ENCODE measurements at places on chromosomes 2 and 18. TPM values are rescaled to one million over a fixed set of nuclear protein-coding genes. Genes with fewer than 3 reads are reported as not detected.

The STPG4 gene
- 0.64 TPM for total RNA-seq

The NR4A2 gene
- total RNA-seq: 1.3 TPM

The MALL gene
- total RNA-seq: 0.36 TPM

The FRZB gene
- 0.67 TPM for total RNA-seq

The KIF1A gene
- 20.3 TPM for total RNA-seq

The SERPINB4 gene
- total RNA-seq: not detected

The MOCOS gene
- total RNA-seq: 1.9 TPM

DNA sequence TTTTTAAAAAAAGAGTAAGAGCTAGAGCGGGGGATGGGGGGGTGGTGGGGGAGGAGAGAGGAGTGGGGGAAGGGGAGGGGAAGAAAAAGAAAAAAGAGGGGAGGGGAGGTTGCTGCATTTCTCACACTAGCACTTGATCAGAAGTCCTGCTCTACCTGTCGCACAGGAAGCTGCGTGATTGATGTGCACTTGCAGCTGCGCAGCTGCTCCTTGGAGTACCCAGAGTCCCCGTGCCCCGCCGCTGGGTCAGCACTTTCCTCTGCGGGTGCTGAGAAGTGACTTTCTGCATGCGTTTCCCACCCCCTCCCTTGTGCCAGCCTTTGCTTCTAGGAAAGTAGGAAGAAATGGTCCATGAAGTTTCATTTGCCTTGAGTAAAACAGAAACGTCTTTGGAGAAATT lies 297.3 kb downstream of the ETAA1 start:
- no peak for DNase-seq
- H3K27ac ChIP-seq: no peak overlapping the region
- H3K4me3 ChIP-seq: no peak overlapping the region
- H3K36me3 ChIP-seq: no peaks in the 10 kb centered on the region
- no peaks in the 10 kb centered on the region for H3K4me1 ChIP-seq
- no peaks in the 10 kb centered on the region for H3K27me3 ChIP-seq

- H3K4me1 ChIP-seq: no peaks in the 10 kb centered on the region
- H3K27ac ChIP-seq: no peak overlapping the region
- no peaks in the 10 kb centered on the region for H3K27me3 ChIP-seq
- DNase-seq: no peak
These were observed 372.9 kb downstream of the ARL6IP6 start for GRCh38 chr2:153091344-153091743.

DNA sequence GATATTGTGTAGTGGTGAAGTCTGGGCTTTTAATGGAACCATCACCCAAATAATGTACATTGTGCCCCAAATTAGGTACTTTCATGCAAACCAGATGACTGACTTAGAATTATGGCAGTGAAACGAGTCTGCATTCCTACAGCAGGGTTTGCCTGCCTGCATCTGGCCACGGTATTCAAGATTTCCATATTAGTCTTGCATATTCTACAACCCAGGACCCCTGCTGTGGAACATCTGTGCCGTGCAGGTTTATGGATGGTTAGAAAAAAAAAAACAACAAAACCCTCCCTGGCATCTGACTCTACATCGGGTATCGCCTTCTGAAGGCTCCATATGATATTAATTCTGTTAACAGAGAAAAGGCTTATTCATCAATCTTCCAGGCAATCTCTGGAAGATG lies 394.8 kb downstream of the DCDC2C start:
- DNase-seq: no peak
- no peak overlapping the region for H3K4me3 ChIP-seq
- H3K27me3 ChIP-seq: no peaks in the 10 kb centered on the region
- no peaks in the 10 kb centered on the region for H3K4me1 ChIP-seq

DNA sequence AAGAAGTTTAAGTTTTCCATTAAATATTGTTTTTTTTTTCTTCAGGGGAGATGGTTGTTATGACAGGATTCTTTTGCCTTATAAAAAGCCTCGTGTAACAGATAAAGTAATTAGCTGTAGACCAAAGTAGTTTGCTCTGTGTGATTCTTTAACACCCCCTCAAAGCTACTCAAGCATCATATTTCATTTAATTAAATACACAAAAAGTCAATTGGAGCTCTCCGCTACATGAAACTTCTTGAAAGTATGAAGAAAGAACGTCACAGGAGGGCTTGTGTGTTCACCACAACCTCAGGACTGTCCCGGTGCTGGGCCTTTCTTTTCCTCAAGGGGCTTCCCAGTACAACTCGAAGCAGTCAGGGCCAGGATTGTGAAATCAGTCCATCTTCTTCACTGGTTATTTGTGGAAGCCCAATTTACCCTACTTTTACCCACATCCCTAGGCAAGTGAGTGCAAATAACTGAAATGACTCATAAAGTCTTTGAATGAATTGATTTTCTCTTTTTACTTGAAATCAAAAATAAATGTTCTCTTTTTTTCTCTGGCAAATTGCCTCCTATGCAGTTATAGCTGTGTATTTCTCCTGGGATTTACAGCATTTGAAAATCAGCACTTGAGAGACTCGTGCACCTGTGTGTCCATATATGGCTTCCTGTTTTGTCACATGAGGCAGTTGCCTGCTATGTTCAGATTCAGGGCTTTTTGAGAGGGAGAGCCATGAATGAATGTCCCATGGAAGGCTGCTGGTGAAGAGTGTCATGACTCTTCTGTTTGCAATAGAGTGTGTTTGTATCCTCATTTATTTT lies 48.6 kb downstream of the LINC00305 start:
- no peak overlapping the region for H3K27ac ChIP-seq
- DNase-seq: no peak
- H3K4me1 ChIP-seq: no peaks in the 10 kb centered on the region
- H3K27me3 ChIP-seq: no peaks in the 10 kb centered on the region
- H3K4me3 ChIP-seq: no peak overlapping the region
- H3K36me3 ChIP-seq: no peaks in the 10 kb centered on the region

DNA sequence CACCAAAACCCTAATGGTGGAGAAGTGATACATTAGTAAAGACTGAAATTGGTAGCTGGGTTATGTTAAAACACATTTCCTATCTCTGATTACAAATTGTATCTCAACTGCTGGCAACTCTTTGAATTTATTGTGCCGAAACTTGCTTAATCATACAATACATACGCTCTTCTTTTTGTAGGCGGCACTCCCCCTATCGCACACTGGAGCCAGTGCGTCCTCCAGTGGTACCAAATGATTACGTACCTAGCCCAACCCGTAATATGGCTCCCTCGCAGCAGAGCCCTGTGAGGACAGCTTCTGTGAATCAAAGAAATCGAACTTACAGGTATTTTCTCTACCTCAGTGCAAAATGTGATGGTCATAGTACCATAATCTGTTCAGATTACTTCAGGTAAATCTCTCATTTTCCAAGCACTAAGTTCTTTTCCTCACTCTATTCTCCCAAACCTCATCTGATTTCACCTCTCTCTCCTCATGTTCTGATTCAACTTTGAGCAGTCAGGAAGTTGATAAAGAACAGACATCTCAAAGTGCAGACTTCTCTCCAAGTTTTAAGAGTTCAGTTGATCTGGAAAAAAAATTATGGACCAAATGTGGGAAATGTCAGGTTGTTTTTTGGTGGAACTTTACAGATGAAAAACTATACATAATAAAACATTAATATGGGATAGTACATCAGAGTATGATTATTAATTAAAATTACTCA lies 66.5 kb downstream of the ABI2 start:
- no peak for DNase-seq
- H3K4me1 ChIP-seq: no peaks in the 10 kb centered on the region
- no peaks in the 10 kb centered on the region for H3K27me3 ChIP-seq
- H3K36me3 ChIP-seq: peaks cover 5% of the 10 kb centered on the region
- H3K27ac ChIP-seq: no peak overlapping the region
- H3K4me3 ChIP-seq: no peak overlapping the region

GRCh38 chr2:120161190-120161589 lies 62.0 kb downstream of the TMEM185B start:
- no peak overlapping the region for H3K4me3 ChIP-seq
- no peak overlapping the region for H3K27ac ChIP-seq
- H3K4me1 ChIP-seq: no peaks in the 10 kb centered on the region
- H3K27me3 ChIP-seq: no peaks in the 10 kb centered on the region
- no peaks in the 10 kb centered on the region for H3K36me3 ChIP-seq

DNA sequence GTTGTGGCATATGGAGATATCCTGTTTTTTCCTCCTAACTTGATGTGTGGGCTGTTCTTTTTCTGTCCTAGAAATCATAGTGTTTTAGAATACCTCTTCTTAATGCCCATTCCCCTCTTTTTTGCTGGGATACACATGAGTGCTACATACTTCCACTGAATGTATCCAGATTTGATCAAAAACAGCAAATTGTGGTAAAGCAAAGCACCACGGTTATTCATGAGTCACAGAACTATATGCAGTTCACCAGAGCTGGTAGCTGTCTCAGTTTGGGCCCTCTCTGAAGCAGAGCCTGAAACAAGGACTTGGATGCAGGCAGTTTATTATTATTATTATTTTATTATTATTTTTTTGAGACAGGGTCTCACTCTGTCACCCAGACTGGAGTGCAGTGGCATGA lies 69.9 kb upstream of the CTLA4 start:
- DNase-seq: peak; percentile 61
- peaks cover 16% of the 10 kb centered on the region for H3K4me1 ChIP-seq
- no peak overlapping the region for H3K27ac ChIP-seq
- no peak overlapping the region for H3K4me3 ChIP-seq

DNA sequence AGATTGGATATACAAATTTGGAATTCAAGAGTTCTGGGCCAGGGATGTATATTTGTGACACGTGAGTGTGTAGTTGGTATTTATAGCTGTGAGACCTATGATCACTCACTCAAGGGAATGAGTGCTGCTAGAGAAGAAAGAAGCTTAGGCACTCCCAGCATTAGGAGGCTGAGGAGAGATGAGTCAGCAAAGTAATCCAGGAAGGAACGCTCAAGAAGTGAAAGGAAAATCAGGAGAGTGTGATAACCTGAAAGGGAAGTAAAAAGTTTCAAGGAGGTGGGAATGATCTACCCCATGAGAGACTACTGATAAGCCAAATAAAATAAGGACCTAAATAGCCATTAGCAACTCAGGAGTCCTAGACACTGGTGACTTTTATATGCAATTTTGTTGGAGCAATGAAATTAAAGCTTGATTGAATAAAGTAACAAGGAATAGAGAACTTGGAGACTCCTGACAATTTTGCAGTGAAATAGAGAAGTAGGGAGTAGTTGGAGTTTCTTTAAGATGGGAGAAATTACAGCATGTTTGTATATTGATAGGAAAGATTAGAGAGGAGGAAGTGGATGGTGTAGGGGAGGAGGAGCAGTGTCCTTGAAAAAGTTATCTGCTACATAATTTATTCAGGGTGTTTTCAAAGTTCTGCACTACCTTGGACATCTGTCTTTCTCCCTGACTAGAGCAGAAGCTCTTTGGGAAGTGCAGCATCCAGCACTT lies 89.9 kb downstream of the UBE2E3 start:
- H3K4me1 ChIP-seq: peaks cover 24% of the 10 kb centered on the region
- H3K27me3 ChIP-seq: no peaks in the 10 kb centered on the region
- peak; percentile 70 for DNase-seq

DNA sequence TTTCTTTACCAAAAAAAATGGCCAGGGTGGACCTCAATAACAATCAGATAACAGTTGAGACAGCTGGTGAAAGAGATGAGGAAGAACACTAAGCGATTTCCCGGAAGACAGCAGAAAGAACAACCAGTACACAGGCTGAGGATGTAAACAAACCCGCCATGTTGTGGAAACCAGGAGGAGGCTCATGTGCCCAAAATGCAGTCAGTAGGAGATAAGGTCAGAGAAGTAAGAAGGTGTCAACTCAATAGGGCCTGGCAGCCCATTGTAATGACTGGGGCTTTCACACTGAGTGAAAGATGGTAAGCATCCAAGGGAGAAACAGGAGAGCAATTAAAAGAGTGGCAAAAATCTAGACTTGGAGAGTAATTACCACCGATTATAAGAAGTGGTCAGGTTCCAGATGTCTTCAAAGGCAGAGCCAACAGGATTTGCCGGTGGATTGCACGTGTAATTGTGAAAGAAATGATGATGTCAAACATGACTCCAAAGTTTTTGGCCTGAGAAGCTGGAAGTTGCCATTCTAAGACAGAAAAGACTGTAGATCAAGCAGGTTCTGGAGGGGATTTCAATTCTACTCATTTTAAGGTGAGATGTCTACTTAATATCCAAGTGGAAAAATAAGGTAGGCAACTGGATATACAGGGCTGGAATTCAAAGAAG lies 77.7 kb upstream of the CYP1B1 start:
- DNase-seq: no peak
- no peaks in the 10 kb centered on the region for H3K4me1 ChIP-seq
- no peak overlapping the region for H3K27ac ChIP-seq
- no peak overlapping the region for H3K4me3 ChIP-seq
- H3K27me3 ChIP-seq: no peaks in the 10 kb centered on the region

GRCh38 chr2:96537066-96537733 lies 648 bp downstream of the ARID5A start:
- peak overlapping the region; percentile 66 for H3K4me3 ChIP-seq
- peak overlapping the region; percentile 75 for H3K27ac ChIP-seq
- peak; percentile 50 for DNase-seq

DNA sequence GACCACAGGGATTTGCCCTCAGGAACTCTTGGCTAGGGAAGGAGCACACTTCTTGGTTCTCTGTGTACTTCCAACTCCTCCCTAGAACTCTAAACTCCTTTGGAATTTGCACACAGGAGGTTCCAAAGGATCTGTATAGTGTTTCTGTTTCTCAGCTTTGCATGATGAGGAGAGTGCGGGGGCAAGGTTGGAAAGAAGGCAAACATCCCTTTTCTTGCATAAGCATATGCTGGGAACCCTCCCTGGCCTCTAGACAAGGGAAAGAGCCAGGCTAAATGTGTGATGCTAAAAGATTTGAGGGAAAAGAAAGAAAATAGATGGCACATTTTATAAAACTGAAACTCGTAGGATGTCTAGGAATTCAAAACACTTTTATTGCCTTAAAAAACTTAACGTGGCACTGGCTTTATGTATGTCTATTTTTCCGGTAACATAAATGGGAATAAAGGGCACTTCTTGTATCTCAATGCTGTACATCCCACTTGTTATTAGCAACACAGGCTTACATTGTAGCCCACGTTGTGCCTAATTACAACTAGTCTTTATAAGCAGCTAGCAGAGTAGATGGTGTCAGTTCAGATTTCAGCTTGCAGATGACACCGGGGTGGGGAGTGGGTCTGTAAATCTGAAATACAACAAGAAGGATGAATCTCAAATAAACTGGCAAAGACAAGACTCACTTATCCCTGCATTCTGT lies 165.8 kb downstream of the GPD2 start:
- no peaks in the 10 kb centered on the region for H3K27me3 ChIP-seq
- H3K4me1 ChIP-seq: no peaks in the 10 kb centered on the region
- H3K27ac ChIP-seq: no peak overlapping the region
- no peak for DNase-seq

DNA sequence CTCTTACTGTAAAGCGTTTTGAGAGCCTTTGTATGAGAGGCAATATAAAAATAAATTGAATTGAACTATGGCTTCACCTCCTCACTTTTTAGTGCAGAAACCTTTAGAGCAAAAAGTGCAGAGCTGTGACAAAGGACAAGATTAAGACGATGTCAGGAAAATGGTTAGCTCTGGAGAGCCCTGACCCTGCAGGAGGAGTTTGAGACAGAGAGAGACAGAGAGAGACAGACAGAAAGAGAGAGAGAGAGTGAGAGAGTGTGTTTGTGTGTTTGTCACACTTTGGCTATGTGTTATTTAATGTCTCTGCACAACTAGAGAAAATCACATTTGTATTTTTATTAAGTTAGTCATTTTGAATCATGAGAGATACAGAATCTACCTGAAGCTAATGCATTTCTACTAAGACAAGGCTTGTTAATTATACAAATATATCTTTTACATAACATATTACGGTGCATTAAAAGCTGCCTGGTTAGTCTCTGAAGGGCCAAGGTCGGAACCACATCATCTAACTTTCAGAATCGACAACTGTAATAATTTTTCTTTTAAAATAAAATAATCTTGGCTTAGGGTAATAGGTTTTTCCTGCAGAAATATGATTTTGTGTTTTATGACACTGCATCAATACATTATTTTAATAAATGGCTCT lies 423.5 kb upstream of the ZEB2 start:
- H3K27ac ChIP-seq: peak overlapping the region; percentile 74
- no peak for DNase-seq
- peaks cover 35% of the 10 kb centered on the region for H3K4me1 ChIP-seq
- no peak overlapping the region for H3K4me3 ChIP-seq
